ENCODE measurements at places on chromosomes 1 and 21. TPM values are rescaled to one million over a fixed set of nuclear protein-coding genes. Genes with fewer than 3 reads are reported as not detected.

DNA sequence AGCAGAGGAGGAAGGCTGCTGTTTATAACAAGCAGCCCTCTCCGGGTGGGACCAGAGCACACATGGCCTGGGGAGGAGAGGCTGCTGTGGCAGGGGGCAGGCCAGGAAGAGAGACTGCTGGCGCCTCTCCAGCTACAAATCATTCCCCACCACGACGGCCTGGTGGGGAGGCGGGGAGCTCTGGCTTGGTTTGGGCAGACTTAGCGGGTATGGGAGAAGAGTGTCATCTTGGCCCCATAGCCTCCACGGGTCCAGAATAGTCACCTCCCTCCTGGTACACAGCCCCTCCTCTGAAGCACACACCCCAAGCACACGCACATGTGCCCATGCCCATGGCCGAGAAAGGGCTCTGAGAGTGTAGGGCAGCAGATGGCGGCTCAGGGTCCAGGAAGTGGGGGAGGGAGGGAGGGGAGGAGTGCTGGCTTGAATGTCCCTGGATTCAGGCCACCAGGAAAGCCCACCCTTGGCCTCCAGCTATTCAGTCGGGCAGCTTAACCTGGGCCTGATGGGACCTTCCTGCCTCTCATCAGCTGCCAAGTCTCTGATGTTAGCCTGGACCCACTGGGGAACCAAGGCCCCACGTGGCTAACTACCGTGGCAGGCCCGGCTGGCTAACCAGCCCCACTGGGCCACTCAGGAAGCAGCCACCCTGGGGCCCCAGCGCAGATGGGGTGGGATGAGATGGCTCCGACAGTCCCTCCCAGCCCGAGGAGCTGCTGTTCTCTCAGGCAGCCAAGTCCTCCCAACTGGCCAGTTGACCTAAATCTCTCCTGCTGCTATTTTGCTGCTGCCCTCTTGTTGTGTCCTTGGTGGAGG, 10.9 kb downstream of the LRP8 start:
- no peak for DNase-seq
- H3K4me3 ChIP-seq, result no peak overlapping the region
- no peaks in the 10 kb centered on the region for H3K4me1 ChIP-seq
- no peak overlapping the region for H3K27ac ChIP-seq

GRCh38 chr1:85289848-85290335, 13.5 kb upstream of the BCL10 start:
- H3K27ac ChIP-seq, result no peak overlapping the region
- no peak for DNase-seq
- H3K36me3 ChIP-seq, result no peaks in the 10 kb centered on the region
- H3K4me3 ChIP-seq, result no peak overlapping the region
- H3K27me3 ChIP-seq, result no peaks in the 10 kb centered on the region

GRCh38 chr1:232669981-232670747, 40.2 kb upstream of the SIPA1L2 start:
- H3K4me1 ChIP-seq, result no peaks in the 10 kb centered on the region
- H3K27me3 ChIP-seq, result no peaks in the 10 kb centered on the region
- no peak overlapping the region for H3K27ac ChIP-seq

DNA sequence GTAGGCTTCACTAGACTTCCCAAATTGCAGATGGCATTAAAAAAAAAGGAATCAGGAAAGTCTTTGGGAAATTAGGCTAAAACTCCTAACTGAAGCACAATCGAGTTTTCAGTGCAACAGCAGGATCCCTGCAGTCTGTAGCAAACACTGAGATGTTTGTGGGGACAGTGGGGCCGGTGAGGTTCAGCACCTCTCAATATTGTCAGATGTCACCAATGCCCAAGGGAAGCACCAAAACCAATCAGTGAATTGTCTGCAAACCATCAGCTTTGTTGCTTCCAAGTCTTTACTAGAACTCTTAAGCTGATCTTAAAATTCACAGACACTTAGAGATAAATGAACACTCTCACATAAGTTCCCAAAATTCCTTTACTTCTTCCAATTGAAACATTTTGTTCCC, 2.6 kb downstream of the ERG start:
- H3K27me3 ChIP-seq, result peaks cover 14% of the 10 kb centered on the region
- no peak overlapping the region for H3K27ac ChIP-seq
- H3K36me3 ChIP-seq, result no peaks in the 10 kb centered on the region

DNA sequence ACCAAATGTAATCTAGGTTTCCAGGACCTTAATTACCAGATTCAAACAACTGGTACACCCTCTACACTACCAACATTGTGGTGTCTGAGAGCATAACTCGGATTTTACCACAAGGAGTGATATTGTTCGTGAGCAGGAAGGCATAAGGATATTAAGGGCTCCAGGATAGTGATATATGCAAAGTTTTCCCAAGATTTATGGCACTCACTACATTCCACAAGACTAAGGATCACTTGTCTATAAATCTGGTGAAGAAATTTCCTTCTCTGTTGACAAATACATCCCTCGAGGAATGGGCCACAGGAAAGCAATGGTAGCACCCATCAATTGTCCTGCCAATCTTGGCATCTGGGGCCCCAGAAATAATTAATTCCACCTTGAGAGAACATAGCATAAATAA, 43.1 kb upstream of the PLD5 start:
- no peaks in the 10 kb centered on the region for H3K27me3 ChIP-seq
- H3K4me3 ChIP-seq, result no peak overlapping the region
- no peaks in the 10 kb centered on the region for H3K4me1 ChIP-seq
- H3K27ac ChIP-seq, result no peak overlapping the region

- H3K36me3 ChIP-seq, result no peaks in the 10 kb centered on the region
- H3K4me1 ChIP-seq, result no peaks in the 10 kb centered on the region
- H3K27ac ChIP-seq, result no peak overlapping the region
- H3K27me3 ChIP-seq, result peaks cover 26% of the 10 kb centered on the region
- no peak for DNase-seq
- H3K4me3 ChIP-seq, result no peak overlapping the region
Observed at GRCh38 chr1:100860397-100860991, 34.1 kb downstream of the EXTL2 start.

DNA sequence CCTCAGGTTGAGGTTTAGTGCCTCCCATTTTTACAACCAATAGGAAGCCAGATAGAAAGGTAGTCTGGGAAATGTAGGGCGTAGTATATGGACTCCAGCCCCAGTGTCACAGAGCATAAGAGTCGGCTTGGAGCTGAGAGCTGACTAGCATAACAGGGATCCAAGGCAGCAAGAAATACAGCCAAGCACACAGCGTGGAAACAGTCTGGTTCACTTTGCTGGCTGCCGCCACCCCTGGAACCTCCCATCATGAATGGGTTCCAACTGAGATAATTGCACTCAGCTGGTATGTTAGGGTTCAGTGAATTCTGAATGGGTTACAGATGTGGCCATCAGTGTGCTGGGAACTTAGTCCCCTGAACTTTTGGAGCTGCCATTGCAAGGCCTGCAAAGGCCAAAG, 76.7 kb upstream of the GPR88 start:
- H3K4me1 ChIP-seq, result peaks cover 15% of the 10 kb centered on the region
- H3K4me3 ChIP-seq, result no peak overlapping the region
- no peak for DNase-seq
- H3K27me3 ChIP-seq, result no peaks in the 10 kb centered on the region
- H3K27ac ChIP-seq, result no peak overlapping the region

DNA sequence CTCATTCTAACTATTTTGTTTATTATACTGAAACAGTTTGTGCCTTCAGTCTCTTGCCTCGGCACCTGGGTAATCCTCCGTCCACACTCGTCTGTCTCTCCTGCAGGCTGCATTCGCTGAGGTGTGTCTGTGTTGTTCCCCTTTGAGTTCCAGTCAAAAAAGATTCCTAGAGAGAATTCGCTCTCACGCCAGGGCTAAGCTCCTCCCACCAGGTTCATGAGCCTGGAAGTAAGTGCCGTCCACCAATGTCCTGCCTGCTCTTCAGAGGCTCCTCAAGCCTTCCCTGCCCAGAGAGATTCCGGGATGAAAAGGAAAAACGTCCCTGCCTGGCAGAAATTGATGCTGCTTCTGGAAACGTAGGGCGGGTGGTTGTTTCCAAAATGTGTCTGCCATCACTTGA, 12.9 kb downstream of the KIAA2013 start:
- no peaks in the 10 kb centered on the region for H3K27me3 ChIP-seq
- H3K27ac ChIP-seq, result no peak overlapping the region
- H3K36me3 ChIP-seq, result peaks cover 4% of the 10 kb centered on the region
- no peak overlapping the region for H3K4me3 ChIP-seq
- H3K4me1 ChIP-seq, result peaks cover 13% of the 10 kb centered on the region

DNA sequence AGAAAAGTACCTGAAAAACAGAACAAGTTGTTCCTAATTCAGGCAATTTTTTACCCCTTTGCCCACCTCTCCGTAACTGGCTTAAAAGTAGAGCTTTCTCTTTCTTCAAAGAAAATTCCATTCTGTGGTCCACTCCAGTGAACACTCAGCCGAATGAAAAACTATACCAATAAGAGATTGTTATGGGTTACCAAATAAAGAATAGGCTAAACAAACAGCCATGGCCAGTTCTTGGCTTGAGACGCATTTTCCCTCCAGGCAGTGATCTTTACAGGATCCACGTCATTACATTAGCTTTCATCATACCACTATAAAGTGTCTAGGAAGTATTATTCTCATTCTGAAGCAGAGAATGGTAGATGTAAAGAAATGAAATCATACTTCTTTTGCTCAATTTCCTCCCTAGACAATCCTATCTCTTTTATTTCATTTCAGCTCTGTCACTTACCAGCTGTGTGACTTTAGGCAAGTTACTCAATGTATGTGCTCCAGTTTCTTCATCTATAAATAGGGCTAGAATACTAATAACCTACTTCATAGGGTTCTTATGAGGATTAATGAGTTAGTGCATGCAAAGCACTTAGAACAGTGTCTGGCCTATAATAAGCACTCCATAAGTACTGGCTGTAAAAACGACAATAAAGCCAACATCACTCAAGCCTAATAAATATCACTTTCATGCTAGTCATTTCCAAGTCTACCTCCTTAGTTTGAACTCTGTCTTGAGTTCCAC, 26.5 kb upstream of the TRIM45 start:
- DNase-seq, result no peak
- no peaks in the 10 kb centered on the region for H3K4me1 ChIP-seq
- no peak overlapping the region for H3K27ac ChIP-seq

DNA sequence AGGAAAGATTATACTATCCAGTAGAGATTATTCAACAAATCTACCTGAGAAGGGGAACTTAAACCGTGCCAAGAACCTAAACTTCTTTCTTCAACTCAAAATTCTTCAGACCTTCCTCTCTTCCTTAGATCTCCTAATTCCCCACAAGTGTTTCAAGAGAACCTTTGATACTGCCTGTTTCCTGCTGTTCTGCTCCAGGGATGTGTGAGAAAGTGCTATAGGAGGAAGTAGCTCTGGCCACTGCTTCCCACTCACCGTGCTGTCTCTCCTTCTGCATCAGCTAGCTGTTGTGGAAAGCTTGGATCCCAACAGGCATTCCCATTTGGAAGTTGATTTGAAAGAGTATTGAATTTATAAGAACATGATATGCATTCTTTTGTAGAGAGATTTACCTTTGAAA, 4.5 kb upstream of the NOS1AP start:
- DNase-seq, result no peak
- H3K27me3 ChIP-seq, result peaks cover 41% of the 10 kb centered on the region
- no peak overlapping the region for H3K27ac ChIP-seq
- no peaks in the 10 kb centered on the region for H3K36me3 ChIP-seq

DNA sequence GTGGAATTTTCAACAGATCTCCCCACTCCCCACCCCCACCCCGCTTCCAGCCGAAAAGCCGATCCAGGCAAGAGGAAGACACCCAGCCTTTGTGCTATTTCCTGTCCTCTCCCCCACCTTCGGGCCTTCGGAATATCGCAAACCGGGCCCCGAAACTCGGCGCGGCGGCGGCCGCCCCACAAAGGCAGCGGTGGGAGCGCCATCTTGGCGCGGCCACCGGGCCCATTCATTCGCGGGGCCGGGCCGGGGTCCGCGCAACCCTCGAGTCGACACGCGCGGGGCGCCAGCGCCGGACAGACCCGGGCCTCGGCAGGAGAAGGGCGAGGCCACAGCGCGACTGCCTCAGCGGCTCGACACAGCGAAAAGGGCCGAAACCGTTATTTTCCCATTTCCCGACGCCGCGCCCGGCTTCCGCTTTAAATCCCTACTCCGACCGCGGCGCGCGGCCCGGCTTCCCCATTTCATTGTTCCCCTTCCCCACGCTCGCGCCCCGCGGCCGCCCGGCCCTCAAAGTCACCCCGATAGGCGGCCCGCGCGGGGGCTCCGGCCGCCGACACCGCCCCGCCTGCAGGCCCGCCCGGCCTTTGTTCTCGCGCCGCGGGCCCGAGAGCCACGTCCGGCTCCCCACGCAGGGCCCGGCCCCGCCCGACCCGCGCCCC, 911 bp downstream of the GNB1 start:
- no peaks in the 10 kb centered on the region for H3K36me3 ChIP-seq
- H3K4me1 ChIP-seq, result peaks cover 68% of the 10 kb centered on the region
- DNase-seq, result peak; percentile 56
- peak overlapping the region; percentile 93 for H3K27ac ChIP-seq

- H3K27me3 ChIP-seq, result peaks cover 8% of the 10 kb centered on the region
- no peak overlapping the region for H3K4me3 ChIP-seq
Observed at GRCh38 chr1:37028981-37029617, 5.2 kb downstream of the GRIK3 start.

- H3K27me3 ChIP-seq, result no peaks in the 10 kb centered on the region
- DNase-seq, result no peak
- no peak overlapping the region for H3K4me3 ChIP-seq
- H3K4me1 ChIP-seq, result peaks cover 2% of the 10 kb centered on the region
- no peak overlapping the region for H3K27ac ChIP-seq
Observed at GRCh38 chr1:212671342-212672031, 28.2 kb downstream of the BATF3 start.

GRCh38 chr1:109498161-109498801, 4.4 kb downstream of the CYB561D1 start:
- H3K4me1 ChIP-seq, result peaks cover 96% of the 10 kb centered on the region
- DNase-seq, result no peak
- peaks cover 38% of the 10 kb centered on the region for H3K36me3 ChIP-seq
- peak overlapping the region; percentile 35 for H3K4me3 ChIP-seq

- no peak for DNase-seq
- no peaks in the 10 kb centered on the region for H3K27me3 ChIP-seq
- H3K4me3 ChIP-seq, result no peak overlapping the region
- no peaks in the 10 kb centered on the region for H3K4me1 ChIP-seq
- H3K36me3 ChIP-seq, result no peaks in the 10 kb centered on the region
Observed at GRCh38 chr1:196590012-196590708, 18.1 kb downstream of the KCNT2 start.

GRCh38 chr1:232629250-232630046, 485 bp downstream of the SIPA1L2 start:
- peaks cover 27% of the 10 kb centered on the region for H3K27me3 ChIP-seq
- H3K36me3 ChIP-seq, result no peaks in the 10 kb centered on the region
- peak; percentile 15 for DNase-seq
- peaks cover 16% of the 10 kb centered on the region for H3K4me1 ChIP-seq
- no peak overlapping the region for H3K27ac ChIP-seq

- H3K4me1 ChIP-seq, result peaks cover 8% of the 10 kb centered on the region
- no peaks in the 10 kb centered on the region for H3K36me3 ChIP-seq
- DNase-seq, result no peak
- H3K4me3 ChIP-seq, result no peak overlapping the region
Observed at GRCh38 chr1:24155011-24155782, 12.3 kb upstream of the IL22RA1 start.

The NUP210L gene
- 0.10 TPM for total RNA-seq

The TFF3 gene
- not detected for total RNA-seq

The LINGO4 gene
- 0.22 TPM for total RNA-seq

The KIF17 gene
- total RNA-seq, result not detected

The TNFAIP8L2 gene
- total RNA-seq, result 4.3 TPM

The PTPRU gene
- not detected for total RNA-seq

The RNF223 gene
- total RNA-seq, result not detected

The APCS gene
- total RNA-seq, result not detected

The AADACL4 gene
- not detected for total RNA-seq

The RAD54L gene
- 0.67 TPM for total RNA-seq

The TSPAN2 gene
- 5.0 TPM for total RNA-seq

The TMEM82 gene
- total RNA-seq, result not detected

Data from CD4-positive, CD25-positive, alpha-beta regulatory T cell (primary cell).